ENCODE measurements at places on chromosomes 6 and 20.

GRCh38 chr6:26311012-26311384 is 54.0 kb upstream of the BTN3A2 start:
- DNase-seq: no peak

GRCh38 chr6:157148391-157149323 is 174.7 kb downstream of the TMEM242 start:
- DNase-seq: peak; percentile 86

- no peak for DNase-seq
These were observed 35.7 kb upstream of the SNRPB2 start for GRCh38 chr20:16694161-16694560.

- no peak for DNase-seq
These were observed 1.1 kb upstream of the PLCB1 start for GRCh38 chr20:8130840-8131526.

- no peak for DNase-seq
These were observed 31.6 kb upstream of the SLC32A1 start for GRCh38 chr20:38692436-38693411.

DNA sequence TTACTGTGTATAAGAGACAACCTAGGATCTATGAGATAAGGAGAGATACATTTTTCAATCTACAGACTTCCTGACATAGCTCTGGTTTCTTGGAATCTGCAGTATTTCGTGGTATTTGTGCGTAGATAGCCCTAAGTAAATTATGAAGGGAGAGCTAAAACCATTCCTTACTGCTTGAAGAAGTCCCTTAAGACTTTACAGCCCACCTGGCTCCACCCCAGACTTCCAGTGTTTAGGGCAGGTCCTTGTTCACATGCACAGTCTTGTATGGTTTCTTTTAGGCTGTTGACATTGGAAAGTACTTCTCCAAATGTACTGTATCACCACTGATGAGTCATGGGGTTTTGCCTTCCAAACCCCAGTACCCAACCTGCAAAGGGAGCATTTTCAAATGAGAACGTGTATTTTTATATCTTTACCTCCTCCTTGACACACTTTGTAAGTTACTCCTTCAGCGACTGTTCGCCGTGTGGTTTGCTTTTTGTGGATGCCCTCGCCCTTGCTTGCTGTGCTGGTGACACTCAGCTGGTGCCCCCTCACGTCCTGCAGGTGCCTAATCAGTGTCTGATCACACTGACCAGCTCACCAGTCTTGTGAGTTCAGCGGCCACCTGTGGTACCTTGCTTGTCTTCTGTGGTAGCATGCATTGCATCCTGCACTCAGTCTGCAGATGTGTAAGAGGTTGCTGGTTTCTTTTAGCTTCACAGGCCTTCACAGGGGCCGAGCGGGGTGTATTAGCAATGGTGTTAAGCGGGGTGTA is 73.3 kb downstream of the IGF2R start:
- no peak for DNase-seq

DNA sequence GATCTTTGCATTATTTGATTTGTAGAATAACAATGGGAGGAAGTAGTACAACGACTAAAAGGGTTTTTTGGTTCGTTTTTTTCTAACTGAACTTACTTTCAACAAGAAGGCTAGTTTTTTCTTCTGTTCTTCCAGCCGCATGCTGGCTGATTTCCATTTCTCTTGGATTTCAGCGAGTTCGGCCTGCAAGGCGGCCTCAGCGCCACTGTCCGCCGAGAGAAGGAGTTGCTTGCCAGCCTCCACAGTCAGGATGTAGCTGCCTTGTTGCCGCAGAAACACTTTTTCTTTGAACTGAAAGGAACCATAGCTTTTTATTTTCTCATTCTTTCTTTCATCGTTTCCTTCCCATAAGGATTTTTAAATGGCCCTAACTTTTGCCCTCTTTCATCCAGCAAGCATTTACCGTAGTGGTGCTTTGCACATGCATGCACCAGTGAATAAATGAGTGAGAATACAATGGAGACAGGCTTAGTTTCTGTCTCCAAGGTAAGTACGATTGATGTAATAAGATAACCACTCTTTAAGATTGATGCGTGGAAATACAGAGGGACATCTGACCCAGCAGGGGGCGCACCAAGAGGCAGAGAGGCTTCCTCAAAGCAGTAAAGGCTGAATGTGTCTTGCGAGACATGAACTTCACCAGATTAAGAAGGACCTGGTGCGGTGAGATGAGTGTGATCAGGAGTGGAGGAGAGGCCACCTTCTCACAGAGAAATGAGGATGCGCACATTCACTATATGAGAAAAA is 398.8 kb downstream of the ESR1 start:
- no peak for DNase-seq

DNA sequence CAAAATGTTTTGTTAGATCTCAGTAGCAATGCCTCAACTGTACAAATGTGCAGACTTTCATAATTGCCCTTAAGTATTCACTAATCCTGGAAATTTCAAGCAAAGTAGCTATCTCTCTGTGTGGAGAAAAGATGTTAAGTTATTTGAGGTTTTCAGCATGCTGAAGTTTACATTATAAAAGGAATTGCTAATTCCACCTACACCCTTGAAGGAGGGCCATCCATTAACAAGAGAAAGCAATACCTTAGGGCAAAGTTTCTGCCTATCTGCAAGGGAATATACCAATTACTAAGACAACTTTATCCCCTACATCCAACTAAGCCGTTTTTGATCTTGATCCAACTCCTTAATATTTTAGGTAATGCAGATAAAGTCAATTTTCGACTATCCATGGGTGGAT is 380.7 kb upstream of the BTBD3 start:
- DNase-seq: no peak

GRCh38 chr20:58188527-58188926 is 39.9 kb downstream of the ANKRD60 start:
- DNase-seq: no peak

DNA sequence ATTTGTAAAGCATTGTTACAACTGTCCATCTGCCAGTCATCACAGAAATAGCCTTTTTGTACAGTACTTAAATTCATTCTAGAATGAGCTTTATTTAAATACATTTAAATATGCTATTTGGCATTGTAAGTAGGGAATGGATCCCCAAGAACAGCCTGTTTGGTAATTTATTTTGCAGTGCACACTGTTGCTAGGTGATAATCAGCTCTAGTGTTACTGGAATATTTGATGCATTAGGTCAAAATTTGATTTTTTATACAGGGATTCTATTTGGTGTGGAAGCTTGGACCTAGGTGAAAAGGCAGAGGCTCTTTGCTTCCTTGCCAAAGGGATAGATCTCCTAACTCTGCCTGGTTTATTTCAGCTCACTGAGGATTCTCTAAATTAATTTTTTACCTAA is 593.7 kb downstream of the EPM2A start:
- DNase-seq: no peak

DNA sequence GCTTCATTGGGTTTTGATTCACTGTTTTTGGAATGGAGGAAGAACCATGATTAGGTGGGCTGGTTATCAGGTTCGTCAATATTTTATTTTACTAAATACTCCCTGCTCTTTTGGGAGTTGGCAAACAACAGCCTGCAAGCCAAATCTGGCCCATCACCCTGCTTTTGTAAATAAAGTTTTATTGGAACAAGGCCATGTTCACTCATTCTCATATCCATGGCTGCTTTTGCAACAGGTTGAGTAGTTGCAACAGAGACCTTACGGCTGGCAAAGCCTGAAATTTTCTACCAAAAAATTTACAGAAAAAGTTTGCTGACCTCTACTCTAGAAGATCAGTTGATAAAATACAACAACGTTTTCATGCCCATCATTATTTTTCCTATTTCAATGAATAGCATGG is 45.1 kb downstream of the SYTL3 start:
- no peak for DNase-seq

DNA sequence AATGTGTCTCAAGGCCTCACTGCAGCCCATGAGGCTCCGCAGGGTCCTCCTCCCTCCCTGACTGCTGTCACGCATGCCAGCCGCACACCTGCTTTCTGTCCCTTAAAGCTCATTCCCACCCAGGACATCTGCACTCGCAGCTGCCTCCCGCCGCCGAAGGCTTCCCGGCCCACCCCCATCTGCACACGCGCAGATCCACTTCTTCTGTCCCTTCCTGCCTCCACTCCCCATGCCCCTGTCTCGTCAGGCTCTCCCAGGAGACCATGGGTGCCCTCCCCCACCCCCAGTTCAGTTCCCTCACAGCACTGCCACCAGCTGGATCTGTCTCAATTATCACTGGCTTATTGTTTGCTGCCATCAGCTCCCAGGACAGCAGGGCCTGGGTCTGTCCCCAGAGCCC is 63.0 kb downstream of the RIPOR3 start:
- DNase-seq: peak; percentile 89

DNA sequence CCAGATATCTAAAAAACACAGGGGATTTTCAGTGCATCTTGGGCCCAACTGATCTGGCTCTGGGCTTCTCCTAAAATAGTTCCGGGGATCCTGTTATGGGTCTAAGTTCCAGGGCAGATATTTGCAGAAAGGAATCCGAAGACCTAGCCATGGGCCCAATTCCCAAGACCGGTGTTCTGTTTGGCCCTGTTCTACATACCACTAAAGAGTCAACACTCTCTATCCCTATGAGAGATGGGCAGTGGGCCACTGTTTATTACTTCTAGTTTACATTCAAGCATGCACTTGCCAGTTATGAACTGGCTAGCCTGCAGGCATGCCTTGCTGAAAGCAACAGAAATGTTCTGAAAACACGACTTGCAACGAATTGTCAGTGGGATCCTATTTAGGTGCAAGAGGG is 87.4 kb upstream of the PLCB4 start:
- DNase-seq: no peak

DNA sequence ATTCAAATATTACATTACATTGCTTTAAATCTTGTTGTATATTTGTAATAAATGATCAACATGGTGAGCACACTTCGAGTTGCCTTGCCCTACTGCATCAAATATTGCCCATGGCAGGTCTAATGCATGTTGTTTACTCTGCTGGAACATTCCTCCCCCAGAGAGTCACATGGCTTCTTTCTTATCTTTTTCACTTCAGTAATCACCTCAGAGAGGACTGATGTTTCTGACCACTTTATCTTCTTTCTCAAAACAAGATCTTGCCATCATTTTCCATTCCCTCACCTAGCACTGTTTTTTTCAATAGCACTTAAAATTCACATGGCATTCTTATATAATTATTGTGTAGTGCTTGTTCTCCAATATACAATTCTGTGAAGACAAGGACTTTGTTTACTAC is 243.5 kb upstream of the THEMIS start:
- DNase-seq: no peak

GRCh38 chr20:12464036-12464435 is 544.7 kb upstream of the SPTLC3 start:
- DNase-seq: no peak

- no peak for DNase-seq
These were observed 297.3 kb upstream of the FLRT3 start for GRCh38 chr20:14634665-14635064.

- DNase-seq: peak; percentile 57
These were observed 2.2 kb downstream of the NOL4L start for GRCh38 chr20:32582659-32583580.

DNA sequence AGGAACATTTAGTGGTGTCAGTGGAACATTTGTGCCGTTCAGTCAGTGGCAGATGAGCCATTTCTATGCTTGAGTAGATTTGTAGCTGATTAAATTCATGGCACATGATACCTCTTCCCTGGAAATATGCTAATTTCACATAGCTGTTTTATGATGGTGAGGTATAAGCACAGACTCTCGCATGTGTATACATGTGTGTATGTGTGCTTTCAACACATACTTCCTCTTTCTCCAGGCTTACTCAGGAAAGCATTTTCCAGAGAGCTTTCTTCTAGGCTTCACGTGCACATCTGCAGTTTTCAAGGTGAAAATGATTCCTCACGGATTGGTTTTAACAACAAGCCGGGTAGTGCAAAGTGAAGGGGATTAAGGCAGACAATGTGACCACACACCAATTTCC is 396.5 kb downstream of the HDGFL1 start:
- peak; percentile 12 for DNase-seq

DNA sequence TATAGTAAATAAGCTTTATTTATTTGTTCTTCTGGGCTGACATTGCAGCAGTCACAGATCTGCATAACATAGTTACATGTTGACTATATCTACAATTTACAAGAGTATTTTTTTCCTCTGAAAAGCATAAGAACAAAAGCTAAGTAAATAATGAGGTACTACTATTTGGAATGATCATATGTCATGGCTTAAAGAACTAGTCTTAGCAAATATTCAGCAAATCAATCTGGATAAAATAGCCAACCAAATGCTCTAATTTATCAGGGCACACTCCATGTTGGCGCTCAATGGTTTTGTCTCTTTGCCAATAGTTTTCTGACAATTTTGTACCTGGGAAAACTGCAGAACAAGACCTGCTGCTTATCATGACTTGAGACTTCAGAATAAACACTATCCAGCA is 233.4 kb upstream of the RIN2 start:
- no peak for DNase-seq

- no peak for DNase-seq
These were observed 1.2 kb downstream of the LAMA5 start for GRCh38 chr20:62365814-62366369.

DNA sequence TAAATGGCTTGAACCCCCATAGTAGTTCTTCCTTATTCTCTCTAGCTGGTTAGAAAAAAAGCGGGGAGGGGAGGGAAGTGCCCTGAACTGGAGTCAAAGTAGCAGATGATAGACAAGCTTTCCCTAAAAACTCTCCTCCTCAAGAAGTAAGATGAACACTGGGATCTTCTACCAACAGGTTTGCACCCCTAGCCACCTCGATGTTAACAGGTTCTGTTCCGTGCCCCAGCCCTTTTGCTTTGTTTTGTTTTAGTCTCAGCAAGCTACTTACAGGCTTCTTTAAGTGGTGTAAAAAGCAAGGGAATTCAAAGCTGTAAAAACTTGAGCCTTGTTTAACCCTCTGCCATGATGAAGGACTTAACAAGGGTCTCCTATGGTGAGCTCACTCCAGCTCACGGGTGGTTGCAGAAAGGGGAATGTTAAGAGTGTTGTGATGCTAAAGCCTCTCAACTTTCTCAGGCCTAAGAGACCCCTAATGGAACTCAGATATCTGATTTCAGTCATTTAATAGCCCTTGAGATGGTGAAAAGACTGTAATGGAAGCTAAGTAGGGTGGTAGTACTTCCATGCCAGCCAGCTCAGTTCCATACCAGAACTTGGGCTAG is 106.0 kb downstream of the FOXO3 start:
- DNase-seq: no peak

DNA sequence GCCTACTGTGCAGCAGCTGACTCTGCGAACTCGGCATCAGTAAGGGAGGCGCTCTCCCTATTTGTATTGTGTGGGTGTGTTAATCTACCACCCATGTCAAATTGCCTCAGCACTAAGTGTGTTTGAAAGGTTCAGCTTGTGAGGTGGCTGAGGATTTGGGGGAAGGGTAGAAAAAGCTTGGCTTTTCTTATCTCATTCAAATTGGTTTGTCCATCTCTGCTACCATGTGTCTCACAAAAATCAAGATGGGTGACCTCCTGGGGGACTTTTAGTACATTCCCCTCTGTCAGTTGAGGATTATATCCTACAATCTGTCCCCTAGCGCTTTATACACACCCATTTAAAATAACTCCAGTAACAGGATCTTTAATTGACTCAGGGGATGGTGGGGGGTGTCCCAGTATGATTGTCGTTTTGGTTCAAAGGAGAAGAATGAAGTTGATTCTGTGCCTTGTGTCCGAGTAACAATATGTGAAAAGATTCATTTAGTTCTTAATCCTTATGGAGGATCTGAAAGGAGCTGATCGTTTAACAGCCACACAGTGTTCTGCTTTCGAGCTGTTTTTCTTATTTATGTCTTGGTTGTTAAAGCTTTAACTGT is 609.6 kb downstream of the PKHD1 start:
- no peak for DNase-seq

- peak; percentile 65 for DNase-seq
These were observed 56.1 kb upstream of the B3GAT2 start for GRCh38 chr6:71012866-71013469.
